ENCODE measurements at places on chromosomes 1 and 21. TPM values are rescaled to one million over a fixed set of nuclear protein-coding genes. Genes with fewer than 3 reads are reported as not detected.

DNA sequence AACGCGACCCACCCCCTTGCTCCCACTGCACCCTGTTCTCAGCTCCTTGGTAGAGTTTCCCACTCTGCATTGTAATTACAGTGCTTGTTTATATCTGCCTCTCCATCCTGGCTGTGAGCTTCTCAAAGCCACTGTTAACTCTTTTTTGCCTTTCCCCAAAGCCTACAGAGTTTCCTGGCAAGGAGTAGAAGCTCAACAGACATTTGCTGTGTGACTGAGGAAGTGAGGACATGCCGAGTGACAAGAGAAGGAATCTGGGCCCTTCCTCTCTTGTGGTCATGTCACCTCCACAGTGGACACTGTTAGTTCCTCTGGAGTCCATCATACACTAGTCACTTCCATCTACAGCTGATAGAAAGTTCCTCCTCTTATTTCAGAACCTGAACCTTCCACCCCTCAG lies 6.1 kb upstream of the IGSF8 start:
- no peak for ATAC-seq

DNA sequence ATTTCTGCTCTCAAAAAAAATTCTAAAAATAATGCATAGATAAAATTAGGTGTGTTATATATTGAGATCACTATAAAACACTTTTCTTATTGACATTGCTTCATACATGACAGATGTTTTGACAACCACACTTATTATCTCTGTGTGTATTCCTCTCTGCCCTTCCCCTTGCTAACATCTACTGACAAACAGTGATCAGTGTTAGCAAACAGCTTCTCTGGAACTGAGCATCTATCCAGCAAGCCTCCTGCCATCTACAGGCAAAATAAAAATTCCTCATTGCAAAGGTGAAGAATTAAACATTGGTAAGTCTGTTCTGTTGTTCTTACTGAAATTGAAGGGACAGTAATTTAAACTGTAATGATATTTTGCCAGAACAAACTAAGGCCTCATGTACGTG lies 2153.9 kb downstream of the NCAM2 start:
- no peak for ATAC-seq

GRCh38 chr1:77026135-77026534 lies 158.9 kb downstream of the ST6GALNAC5 start:
- ATAC-seq, result no peak

DNA sequence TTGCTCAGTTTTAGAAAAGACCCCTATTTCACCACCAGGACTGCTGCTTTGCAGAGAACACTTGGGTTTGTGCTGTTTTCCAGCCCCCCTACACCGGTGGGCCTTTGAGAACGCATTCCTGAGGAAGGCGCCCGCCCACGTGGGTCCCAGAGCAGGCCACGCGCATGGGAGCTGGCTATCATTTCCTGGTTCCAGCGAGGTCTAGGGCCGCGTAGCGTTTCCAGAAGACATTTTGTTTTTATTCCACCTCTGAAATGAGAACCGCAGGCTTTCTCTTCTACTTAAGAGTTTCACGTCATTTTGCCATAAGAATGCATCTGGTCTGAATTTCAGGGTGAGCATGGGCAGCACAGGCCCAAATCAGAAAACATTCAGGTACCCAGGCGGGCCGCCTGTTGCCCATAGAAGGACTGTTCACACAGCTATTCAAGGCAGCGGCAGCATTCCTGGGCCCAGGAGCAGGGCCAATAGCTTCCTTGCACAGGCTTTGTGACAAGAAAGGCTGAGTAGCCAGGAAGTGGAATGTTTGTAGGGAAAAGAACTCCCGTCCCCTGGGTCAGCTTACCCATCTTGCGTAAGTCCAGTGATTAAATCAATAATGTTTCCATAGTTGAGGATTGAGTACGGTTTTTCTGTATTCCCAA lies 1.4 kb upstream of the KLHL21 start:
- ATAC-seq, result no peak

DNA sequence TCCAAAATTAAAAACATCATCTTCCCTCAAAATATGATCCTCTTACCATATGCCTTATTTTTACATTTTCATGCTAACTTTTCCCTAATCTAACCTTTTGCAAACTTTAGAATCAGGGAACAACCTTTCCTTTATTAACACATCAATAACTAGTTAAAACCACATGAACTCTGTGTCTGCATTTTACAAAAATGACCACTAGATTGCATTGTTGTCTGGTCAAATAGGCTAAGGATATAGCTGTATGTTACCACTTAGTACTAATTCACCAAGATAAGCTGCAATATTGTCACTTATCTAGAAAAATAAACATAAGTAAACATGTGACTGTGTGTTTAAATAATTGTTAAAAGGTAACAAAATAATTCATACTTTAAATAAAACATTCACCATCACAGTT lies 82.3 kb downstream of the DENND1B start:
- no peak for ATAC-seq

DNA sequence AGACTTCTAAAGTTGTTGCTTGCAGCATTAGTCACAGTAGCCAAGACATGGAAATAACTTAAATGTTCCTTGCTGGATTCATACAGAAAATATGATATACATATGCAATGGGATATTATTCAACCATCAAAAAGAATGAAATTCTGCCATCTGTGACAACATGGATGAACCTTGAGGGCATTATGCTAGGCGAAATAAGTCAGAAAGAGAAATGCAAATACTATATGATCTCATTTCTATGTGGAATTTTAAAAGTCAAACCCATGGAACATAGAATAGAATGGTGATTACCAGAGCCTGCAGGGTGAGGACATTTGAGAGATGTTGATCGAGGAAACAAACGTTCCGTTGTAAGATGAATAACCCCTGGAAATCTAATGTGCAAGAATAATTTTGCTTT lies 43.0 kb downstream of the CRB1 start:
- no peak for ATAC-seq

- ATAC-seq, result peak; percentile 90
These were observed 305.4 kb upstream of the PTBP2 start for GRCh38 chr1:96416111-96416595.

DNA sequence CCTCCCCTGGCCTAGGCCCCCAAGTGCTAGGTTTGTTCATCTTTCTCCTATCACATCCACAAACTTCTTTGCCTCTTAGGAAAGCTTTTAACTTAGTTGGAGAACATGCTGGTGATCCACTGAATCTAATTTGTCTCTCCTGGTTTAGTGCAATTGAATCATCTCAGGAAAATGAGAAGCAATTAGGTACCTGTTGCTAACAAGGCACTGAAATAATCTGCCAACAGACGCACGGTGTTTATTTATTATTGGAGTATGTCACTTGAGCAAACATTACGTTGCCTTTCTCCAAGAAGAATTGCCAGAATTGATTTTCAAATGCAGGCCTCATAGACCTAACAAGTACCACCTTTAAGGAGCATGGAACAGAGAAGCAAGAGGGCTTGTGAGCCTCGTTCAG lies 309.4 kb downstream of the NFIA start:
- no peak for ATAC-seq

DNA sequence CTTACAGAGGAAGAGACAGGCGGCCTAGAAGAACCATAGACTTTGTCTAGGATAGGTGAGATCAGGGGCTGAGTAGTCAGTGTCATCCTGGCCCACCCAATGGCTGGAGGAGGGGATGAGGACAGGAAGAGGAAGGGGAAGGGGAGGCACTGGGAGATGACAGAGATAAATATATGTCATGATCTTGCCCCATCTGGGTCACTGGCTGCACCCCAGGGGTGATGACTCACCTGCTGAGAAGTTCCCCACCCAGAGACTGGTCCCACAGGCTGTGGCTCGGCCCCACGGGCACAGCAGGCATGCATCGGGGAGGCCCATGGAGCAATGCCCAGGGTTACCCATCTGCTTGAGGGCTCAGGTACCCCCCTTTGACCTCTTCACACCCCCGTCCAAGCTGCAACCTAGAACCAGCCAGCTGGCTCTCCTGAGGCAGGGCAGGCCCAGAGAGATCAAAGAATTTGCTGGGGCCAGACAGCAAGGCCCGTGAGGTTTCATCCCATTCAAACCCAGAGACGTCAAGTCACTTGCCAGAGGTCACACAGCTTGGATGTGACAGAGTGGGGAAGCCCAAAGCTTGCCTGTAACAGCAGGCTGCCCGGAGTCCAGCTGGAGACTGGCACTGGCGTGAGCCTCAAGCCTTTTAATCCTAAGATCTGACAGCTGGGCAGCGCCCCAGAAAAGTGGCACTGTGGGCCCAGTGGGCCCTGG lies 34.7 kb upstream of the CASZ1 start:
- peak; percentile 92 for ATAC-seq

- no peak for ATAC-seq
These were observed 90.0 kb downstream of the EDEM3 start for GRCh38 chr1:184664661-184665060.

DNA sequence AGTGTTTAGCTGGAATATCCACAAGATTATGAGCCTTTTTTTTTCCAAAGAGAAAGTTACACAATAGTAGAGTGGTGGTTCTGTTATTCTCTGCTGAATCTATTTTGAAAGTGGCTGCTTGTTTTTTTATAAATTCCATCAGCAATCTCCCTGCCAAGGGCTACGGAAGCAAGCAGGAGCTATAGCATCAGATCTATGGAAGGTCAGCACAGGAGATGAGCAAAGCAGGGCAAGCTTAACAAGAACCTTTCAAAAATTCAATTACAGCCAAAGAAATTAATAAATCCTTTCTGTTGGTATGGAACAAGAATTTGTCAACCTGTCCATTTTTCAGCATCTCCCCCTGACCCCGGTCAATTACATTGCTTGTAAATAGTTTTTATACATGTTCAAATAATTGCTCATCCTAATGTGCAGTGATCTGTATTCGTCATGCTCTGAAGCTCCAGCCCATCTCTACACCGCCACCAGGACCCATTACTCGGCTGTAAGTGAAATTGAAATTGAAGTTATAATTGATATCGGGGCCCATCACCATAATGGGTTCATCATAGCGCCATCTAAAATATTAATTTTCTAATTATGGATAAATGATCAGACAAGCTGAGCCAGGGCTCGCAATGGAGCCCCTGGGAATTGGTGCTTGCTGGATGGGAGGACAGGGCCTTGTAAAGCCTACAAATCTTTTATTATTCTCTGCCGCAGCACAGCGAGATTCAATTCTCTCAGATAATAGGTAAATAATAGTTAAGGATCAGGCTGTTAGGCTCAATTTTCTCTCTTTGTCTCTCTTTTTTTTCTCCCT lies 215.1 kb downstream of the ATG4C start:
- no peak for ATAC-seq

DNA sequence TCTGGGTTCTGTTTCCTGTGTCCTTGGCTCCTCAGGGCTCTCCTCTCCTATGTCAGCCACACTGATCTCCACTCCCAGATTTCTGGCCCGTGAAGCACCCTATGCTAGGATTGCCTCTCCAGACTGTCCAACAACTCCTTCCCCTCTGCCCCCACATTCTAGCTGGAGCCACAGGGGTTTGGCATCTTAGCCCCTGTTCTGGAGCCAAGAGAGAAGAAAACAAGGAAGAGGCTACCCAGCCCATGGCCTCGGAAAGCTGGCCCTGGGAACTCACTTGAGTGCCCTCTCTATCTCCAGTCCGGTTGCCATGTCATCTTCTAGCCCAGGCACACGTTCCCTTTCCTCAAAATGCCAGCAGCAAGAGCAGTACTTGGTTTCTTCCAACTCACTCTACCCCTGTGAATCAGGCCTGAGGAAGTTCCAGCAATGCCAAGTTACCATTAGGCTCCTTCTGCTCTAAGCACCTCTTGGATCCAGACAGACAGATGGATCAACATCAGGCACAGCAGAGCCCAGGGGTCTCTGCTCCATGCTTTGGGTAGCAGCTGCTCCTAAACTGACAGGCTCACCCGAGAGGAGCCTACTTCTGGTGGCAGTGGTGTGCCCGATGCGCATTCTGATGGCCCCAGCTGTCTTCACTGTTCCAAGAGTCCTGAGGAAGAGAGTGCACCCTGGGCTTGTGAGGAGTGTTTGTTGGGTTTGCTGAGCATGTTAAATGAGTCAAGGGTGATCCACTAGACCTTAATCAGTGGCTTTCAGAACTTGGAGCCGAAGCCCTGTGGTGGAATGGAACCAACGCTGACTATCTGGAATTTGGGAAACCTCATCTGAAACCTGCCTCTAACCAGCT lies 11.6 kb upstream of the GPR61 start:
- no peak for ATAC-seq

Gene ANXA9
- 0.40 TPM for total RNA-seq

Gene MX1
- 36.9 TPM for total RNA-seq

Gene SPRR3
- 10,043 TPM for total RNA-seq

Gene ZP4
- not detected for total RNA-seq

Gene KCNH1
- 1.2 TPM for total RNA-seq

Gene SH2D2A
- 1.4 TPM for total RNA-seq

Gene CHD1L
- total RNA-seq, result 19.0 TPM

Gene TMEM52
- 0.32 TPM for total RNA-seq

Gene MATN1
- not detected for total RNA-seq

Gene SAMD11
- 0.52 TPM for total RNA-seq

Gene SPATA46
- not detected for total RNA-seq

Gene TRIM58
- total RNA-seq, result 0.20 TPM
